ENCODE measurements at places on chromosomes 5 and 9.

- no peak for DNase-seq
These were observed 11.2 kb downstream of the MRPS27 start for GRCh38 chr5:72308853-72309191.

DNA sequence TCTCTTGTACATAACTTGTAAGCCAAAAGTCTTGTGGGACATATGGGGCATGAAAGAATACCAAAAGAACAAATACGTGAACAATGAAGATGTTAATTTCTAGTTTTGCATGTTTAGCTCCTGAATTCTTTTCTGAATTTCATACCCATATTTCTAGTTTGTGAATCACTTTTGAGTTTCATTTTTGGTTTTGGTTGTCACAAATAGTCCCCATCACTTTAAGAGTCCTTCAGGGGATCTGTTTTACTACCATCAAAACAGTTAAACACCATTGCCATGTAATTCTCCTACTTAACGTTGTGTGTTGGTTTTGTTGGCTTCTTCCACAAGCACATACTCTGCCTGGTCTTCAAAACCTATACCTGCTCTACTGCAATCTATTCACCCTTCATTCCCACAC, 27.0 kb downstream of the VCAN start:
- DNase-seq: no peak

GRCh38 chr9:115194216-115194615, 76.3 kb upstream of the TNC start:
- DNase-seq: no peak

DNA sequence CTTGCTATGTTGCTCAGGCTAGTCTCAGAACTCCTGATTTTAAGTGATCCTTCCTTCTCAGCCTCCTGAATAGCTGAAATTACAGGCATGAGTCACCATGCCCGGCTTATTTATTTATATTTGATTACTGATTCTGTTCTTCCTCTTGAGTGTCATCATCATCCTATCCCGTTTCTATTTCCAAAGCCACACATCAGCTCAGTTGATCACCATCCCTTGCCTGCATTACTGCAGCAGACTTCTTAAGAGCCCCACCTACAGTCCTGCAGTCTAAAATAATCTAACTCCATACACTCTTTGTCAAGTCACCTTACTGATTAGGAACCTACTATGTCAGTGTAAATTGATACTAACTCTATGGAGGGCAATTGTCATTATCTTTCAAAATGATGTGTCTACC, 138.9 kb upstream of the RAI14 start:
- no peak for DNase-seq

DNA sequence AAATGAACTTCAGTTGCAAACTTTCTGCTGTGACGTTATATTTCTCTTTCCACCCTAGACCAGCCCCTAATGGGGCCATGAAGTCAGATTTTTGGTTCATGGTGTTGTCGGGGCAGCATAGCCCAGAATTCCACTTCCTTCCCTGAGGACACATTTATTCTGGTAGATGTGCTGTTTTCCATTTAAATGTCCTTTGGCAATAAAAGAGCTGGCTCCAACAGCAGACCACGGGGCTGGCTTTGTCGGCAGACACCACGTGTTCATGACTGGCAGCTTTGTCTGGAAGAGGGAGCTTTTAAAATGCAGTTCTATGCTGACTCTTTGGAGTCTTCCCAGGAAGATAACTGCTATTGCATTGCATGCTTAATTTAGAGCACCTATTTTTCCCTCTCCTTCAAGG, 17.6 kb upstream of the LCP2 start:
- DNase-seq: no peak

DNA sequence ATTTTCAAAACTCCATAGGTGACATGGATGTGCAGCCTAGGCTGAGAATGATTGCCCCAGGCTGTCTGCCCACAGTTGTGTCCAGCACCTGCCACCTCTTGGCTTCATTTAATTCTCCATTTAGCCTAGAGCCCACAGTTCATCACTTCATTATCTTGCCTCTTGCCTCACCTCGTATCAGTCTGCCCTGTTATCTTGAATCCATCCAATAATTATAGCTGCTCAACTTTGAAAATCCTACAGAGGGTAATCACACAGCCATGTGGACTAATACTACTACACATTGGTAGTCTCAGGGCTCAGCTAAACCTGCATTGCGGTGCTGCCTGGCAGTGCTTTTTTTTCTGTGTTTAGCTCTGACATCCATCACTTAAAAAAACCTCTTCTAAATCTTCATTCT, 7.4 kb downstream of the UGCG start:
- no peak for DNase-seq

- no peak for DNase-seq
These were observed 17.9 kb downstream of the COL27A1 start for GRCh38 chr9:114172981-114173833.

- DNase-seq: no peak
These were observed 37.3 kb upstream of the FBP1 start for GRCh38 chr9:94676446-94677131.

GRCh38 chr5:59608745-59609144, 284.8 kb downstream of the PDE4D start:
- no peak for DNase-seq

GRCh38 chr9:137303151-137303892, 1.3 kb upstream of the NRARP start:
- no peak for DNase-seq

- no peak for DNase-seq
These were observed 22.2 kb downstream of the SH3GL2 start for GRCh38 chr9:17600962-17601593.

DNA sequence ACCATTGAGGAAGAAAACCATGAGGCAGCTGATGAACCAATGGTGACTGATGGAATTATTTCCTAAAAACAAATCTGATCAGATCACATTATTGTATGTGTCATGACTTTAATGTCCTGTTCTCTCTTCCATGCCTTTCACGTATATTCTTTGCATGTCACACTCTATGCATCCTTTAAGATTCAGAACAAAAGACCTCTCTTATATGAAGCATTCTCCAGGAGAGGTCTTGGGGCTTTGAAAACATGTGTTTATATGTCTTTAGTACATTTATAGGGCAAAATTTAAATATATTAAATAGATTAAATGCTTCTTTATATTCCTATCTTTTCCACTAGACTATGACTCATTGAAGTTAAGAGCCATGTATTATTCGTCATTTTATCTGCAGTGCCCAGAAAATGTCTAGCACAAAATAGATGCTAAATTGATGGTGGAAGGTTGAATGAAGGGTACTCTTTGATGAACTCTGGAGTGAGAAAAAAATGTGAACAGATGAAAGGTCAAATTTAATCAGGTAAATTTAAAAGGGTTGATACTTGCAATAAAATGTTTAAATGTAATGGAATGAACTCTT, 196.3 kb downstream of the PSAT1 start:
- no peak for DNase-seq

DNA sequence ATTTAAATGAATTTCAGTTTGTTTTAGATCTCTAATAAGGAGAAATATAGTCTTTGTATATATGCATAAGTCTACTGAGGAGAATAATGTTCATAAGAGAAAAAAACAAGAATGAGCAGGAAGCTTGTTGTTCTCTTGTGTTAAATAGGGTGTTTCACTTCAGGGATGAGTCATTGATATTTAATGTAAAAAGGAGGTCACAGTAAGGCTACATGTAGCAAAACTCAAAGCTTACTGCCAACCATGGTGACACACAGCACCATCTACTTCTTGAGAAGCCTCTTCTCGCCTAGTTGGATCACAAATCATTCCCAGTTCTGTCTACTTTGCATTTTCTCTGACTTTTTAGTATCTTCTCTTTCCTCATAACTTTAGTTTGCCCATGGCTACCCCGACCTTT, 1466.0 kb upstream of the C9orf72 start:
- no peak for DNase-seq

GRCh38 chr5:103938146-103938695, 375.6 kb upstream of the NUDT12 start:
- DNase-seq: no peak

DNA sequence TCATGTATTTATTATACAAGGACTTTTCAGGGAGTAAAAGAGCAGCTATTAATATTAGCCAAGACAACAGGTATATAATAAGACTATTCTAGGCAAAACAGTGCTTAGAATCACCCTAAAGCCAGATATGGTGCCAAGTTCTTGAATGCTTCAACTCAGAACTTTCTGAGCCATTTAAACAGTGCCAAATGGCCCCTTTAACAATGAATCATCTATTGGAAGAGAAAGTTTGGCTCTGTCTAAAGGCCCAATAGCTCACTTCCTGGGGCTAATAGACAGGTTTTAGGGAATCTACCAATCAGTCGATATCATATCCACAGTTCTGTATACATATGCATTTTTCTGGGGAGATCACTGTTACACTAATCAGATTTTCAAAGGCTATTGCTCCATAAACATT, 42.9 kb downstream of the ZNF474 start:
- no peak for DNase-seq

Data from RWPE2 (cell line).